ENCODE measurements at places on chromosomes 12 and 14.

GRCh38 chr12:60279221-60279620 is 683.4 kb downstream of the SLC16A7 start:
- no peak for DNase-seq

GRCh38 chr12:97386133-97386581 is 76.4 kb upstream of the RMST start:
- DNase-seq: no peak

GRCh38 chr14:90692061-90692460 is 124.2 kb downstream of the TTC7B start:
- DNase-seq: no peak

DNA sequence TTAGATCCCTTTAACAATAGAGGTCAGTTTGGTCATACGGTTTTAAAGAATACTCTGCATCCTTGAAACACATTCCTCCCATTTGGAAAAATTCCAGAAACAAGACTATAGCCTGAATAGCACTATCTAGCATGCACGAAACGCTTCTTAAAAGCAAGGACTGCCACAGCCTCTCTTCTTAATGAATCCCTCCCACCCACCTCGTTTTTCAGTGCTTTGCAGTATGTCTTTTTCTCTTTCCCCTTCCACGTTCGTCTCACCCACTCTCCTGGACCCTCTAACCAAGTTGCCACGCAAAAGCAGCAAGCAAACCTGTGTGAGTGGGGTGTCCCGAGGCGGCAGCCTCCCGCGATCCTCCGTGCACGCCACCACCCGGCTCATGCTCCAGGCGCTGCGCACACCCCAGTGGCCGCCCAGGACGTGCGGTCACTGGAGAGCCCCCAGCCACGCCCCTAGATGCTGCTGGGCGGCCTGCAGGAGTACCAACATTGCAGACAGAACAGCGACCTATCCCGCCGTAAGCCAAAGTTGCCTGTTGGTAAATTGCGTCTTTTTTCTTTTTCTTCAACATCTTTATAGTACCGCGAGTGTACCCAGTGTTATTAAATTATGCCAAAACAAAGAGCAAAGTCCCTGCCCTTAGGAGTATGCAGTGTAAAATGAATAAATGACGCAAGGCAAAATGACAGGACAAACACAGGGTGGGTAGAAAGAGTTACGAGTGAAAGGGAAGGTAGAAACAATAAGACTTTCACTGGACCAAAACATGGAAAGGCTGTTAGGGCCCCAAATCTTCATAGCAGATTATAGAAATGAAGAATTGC is at the start of gene SLC38A4:
Gene SLC38A4 (minus strand): TSS at position 407 of the 824 bp plus-strand sequence. CDS start 32,926 bp downstream, outside the sequence.
- peak; percentile 80 for DNase-seq

DNA sequence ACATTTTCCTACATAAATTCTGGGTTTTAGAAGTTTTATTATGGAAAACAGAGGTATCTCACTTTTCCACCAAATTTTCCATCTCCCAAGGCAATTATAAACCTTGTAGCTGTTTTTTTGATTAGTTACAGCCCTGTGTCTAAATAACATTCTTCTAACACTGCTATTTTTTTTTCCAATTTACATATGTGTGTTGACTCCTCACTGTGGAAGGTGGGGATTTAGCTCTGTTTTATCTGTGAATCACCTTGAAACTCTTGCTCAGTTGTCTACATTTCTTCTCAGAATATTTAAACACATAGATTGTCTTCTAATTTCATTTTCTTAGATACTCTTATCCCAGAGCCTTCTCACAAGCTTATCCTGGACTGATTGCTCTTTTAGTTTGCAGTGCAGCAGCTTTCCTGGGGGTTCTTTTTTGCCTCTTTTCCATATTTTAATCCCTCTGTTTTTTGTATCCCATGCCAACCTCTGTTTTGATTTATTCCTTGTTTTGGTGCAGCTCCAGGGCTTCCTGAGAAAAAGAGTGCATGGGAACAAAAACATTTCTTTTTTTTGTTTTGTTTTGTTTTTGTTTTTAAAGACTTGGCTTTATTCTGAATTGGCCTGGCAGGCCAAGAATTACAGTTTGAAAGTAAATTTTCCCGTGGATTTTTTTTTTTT is 36.7 kb downstream of the TBC1D15 start:
- DNase-seq: peak; percentile 2
